Cardiac septum (tissue), 1 donor: ENCODE measurements at places on chromosomes 6 and 20.
A peak's percentile ranks its signal among the peaks of the same experiment; 100 is the strongest.

DNA sequence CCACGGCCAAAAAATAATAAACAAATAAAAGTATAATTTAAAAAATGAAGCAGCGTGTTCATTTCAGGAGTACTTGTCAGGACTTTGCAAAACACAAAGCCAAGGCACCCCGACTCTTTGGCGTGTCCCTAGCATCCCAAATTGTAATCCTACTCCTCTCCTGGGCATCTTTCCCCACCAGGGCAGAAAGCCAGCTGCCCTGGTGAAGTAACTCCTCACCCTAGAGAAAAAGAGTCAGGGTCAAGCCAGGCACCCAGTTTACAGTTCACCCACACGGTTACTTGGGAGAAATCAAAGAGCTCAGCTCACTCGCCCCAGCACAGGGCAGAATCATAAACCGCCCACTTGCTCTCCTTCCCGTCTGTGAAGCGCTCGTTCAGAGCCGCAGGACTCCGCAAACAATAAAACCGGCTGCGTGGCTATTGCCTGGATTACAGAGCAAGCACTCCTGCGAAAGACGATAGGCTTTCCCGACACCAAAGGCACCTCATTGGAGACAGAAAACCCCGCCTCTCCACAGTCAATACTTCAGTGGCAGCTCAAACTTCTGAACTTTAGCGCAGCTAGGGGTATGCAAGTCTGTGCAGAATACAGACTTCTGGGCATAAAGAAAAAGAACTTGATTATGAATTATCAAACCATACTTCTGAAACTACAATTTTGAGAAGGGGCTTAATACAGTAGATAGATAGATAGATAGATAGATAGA, 73.0 kb upstream of the NHSL1 start:
- peak; percentile 83 for DNase-seq

- no peak for DNase-seq
These were observed 94.4 kb downstream of the TOX2 start for GRCh38 chr20:44008806-44009678.

DNA sequence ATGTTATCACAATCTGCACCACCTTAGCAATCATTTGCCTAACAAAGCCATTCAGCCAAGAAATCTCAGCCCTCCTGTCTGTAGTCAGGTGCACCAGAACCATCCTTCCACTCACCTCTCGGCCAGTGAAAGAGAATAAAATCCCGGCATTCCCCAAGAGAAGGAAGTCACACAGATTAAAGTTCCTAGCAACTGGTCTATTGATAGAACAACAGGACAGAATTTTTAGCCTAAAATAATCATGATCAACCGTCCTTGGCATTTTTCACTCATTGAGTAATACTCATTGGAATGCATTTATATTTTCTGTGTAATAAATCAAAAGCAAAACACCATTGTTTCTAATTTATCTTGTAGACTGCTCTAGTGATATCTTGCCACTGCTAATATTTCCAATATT, 85.7 kb upstream of the CDH4 start:
- no peak for DNase-seq

DNA sequence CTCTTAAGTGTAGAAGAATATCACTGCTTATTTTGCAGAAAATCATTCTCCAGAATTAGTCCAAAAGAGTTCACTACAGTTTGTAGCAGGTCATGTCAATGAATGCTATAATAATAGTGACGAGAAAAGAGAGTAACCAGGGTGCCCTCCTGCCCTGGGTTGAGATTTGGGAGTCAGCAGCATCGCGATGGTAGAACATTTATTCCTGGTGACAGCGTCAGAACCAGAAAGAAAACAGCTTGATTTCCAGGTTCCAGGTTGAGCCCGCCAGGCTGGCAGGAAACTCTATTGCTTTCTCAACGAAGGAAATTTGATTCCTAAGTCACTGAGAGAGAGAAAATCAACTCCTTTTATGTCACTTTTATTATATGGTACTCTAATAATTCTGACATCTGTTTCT, 550.3 kb downstream of the QKI start:
- no peak for DNase-seq

- DNase-seq: no peak
These were observed 108.6 kb downstream of the CDYL start for GRCh38 chr6:4884646-4885340.
